Natural killer cell treated with Interleukin-12 subunit alpha and Interleukin-12 subunit beta and Interleukin-15 and Interleukin-18, amount 100 ng/mL, for 72 hours (primary cell): ENCODE measurements at places on chromosomes 7 and 10. TPM values are rescaled to one million over a fixed set of nuclear protein-coding genes. Genes with fewer than 3 reads are reported as not detected.

GRCh38 chr7:23247046-23247602 lies 549 bp downstream of the GPNMB start:
- no peak overlapping the region for H3K4me3 ChIP-seq
- no peak overlapping the region for H3K27ac ChIP-seq
- H3K36me3 ChIP-seq, result peaks cover 6% of the 10 kb centered on the region
- no peaks in the 10 kb centered on the region for H3K4me1 ChIP-seq
- H3K27me3 ChIP-seq, result peaks cover 65% of the 10 kb centered on the region
- no peak for DNase-seq

GRCh38 chr7:90594751-90595317 lies 1.3 kb upstream of the CDK14 start:
- DNase-seq, result no peak
- no peak overlapping the region for H3K27ac ChIP-seq
- H3K36me3 ChIP-seq, result no peaks in the 10 kb centered on the region
- peaks cover 2% of the 10 kb centered on the region for H3K4me1 ChIP-seq
- H3K4me3 ChIP-seq, result peak overlapping the region; percentile 22
- peaks cover 33% of the 10 kb centered on the region for H3K27me3 ChIP-seq

DNA sequence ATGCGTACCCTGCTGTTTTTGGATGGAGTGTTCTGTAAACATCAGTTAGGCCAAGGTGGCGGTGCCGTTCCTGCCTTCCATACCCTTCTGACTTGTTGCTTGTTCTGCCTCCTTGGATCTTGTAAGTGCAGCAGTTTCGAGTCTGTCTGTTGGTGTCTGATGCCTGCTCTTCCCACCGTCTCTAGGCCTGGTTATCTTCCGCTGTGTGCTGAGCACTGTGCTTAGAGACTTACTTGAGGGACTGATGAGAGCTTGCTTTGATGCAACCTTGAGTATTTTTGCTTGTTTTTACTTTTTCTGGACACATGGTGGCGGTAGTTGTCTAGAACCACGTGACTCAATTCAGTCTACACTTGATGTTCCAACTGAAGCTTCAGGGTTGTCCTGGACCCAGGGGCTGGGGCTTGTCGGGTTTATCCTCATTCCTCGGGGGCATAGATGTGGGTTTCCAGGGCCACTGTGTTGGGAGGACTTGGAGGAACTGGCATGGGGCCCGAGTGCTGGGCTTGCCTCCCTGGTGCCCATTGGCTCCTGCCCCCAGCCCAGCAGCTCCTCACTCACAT lies 14.4 kb upstream of the SPRN start:
- DNase-seq, result no peak
- H3K4me1 ChIP-seq, result peaks cover 28% of the 10 kb centered on the region
- H3K36me3 ChIP-seq, result no peaks in the 10 kb centered on the region

DNA sequence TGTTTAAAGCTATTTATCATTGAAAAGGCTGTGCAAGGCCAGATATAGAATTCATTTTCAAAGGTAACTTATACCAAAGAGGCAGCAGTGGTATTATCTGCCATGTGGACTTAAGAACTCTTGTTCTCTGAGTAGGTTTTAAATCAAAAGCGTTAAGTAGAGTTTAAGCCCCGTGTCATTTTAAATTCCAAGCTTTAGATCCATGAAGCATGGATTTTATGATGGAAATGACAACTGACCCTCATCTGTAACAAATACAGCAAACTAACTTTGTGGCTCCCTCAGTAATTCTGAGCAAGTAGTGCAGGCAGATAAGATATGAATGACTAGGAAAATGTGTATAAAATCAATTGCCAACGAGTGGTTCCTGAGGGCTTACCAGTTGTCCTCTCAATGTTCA lies 247.0 kb downstream of the WDR11 start:
- H3K4me3 ChIP-seq, result no peak overlapping the region
- H3K36me3 ChIP-seq, result no peaks in the 10 kb centered on the region
- peaks cover 11% of the 10 kb centered on the region for H3K27me3 ChIP-seq
- no peak overlapping the region for H3K27ac ChIP-seq

- peaks cover 15% of the 10 kb centered on the region for H3K27me3 ChIP-seq
- H3K4me3 ChIP-seq, result peak overlapping the region; percentile 80
- peak overlapping the region; percentile 91 for H3K27ac ChIP-seq
- no peaks in the 10 kb centered on the region for H3K36me3 ChIP-seq
- peaks cover 57% of the 10 kb centered on the region for H3K4me1 ChIP-seq
- DNase-seq, result peak; percentile 69
Observed at GRCh38 chr10:110353244-110354119, 48.8 kb upstream of the SMNDC1 start.

The PUS7 gene
- 16.3 TPM for total RNA-seq
